Skeletal muscle cell (primary cell): ENCODE measurements at places on chromosomes 11 and 22.
A peak's percentile ranks its signal among the peaks of the same experiment; 100 is the strongest.

DNA sequence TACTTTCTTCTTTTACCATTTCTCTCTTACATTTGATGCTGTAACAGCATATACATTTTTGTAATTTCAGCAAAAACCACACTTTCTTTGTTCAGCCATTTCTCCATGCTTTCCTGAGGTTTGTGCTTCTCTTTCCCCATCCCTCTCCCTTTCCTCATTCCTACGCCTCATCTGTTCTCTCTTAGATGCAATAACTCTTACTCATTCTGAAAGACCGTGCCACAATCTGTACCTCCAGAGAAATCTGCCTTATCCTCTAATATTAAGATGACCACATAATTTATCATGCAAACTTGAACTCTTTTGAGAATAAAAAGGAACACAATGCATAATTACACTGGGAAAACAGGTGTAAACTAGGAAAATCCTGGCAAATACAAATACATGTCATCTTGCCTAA, 588.9 kb downstream of the JRKL start:
- DNase-seq = no peak

DNA sequence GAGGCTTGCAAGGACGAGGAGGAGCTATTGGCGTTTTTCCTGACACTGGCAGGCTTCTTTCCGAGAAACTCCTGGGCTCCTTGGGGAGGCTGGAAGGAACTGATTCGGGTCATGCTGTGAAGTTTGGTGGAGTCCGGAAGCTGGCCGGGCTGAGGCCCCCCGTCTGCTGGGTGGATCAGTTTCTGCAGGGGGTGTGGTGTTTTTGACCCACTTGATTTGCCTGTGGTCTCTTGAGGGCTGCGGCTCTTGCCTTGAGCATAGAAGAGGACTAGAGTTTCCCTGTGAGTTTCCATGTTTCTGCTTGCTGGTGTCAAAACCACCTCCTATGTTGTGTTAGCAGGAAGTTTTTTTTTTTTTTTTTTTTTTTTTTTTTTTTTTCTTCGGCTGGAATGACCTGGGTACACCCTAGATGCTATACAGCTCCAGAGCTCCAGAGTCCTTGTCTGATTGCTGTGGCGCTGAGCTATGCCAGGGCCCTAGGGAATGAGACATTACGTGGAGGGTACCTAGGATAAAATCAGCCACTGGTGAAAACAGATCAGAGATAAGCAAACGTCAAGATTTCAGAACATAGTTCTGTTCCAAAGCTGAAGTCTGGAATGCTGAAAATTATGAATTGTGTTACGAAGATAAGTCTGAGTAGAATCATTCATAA, 728 bp downstream of the TBC1D22A start:
- peak; percentile 7 for DNase-seq

DNA sequence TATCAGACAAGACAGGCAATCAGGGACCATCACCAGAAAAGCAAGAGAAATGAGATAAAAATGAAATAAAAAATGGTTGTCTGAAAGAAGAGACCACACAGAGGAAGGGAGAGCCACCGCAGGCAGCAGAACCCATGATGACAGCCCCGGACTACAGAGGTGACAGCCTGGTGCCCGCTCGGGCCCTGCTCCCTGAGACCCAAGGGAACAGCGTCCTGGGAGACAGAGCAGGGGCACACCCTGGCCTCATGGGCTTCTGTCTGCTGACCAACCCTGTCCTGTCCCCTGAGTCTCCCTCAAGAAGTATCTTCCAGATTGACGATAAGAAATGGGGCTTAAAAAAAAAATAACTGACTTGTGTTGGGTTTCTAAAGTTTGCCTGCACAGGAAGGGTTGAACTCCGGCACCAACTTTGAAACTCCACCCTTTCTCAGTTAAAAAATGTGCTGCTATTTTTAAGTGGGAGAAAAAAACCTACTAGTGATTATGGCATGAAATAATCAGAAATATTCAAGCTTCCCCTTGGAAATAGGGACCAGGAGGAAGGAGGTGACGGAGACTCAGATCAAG, 70.1 kb upstream of the TTLL12 start:
- no peak for DNase-seq

GRCh38 chr11:116525961-116526495, 246.8 kb downstream of the BUD13 start:
- no peak for DNase-seq

DNA sequence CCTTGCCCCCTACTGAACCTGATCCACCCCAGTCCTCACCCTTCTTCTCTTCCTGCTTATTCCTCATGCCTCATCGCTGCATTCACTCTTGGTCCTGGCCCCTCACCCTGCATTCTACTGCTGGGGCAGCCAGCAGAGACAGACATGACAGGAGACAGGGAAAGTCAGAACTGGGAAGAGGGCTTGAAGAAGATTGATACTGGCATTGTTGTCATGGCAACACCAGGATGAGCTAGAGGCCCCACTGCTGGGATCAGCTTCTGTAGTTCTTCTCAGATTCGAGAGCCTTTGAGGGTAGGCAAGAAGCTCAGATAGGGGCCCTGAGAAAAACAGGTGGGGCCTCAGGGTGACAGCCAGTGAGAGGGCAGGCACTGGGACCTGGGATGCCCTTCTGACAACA, 264.3 kb downstream of the MIAT start:
- no peak for DNase-seq

- no peak for DNase-seq
Observed at GRCh38 chr11:86408845-86409244, 34.2 kb downstream of the CCDC81 start.

DNA sequence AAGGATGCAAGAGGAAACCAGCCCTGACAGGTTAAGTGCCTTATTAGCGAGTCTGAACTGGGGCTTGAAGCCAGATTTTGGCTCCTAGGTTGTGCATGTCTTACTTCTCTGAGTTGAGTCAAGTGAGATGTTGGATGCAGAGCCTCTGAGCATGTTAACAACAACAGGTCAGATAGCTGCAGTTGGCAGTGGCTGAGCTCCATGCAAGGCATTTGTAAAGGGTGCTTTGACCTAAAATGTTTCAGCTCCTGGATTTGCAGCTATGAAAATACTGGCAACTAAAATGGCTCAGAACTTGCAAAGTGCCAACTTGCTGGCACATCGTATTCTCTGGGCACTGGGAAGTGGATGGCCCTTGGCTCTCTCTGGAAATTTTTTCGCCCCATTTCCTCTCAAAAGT, 16.4 kb upstream of the CSRP3 start:
- no peak for DNase-seq

- no peak for DNase-seq
Observed at GRCh38 chr11:77096591-77097019, 6.0 kb upstream of the OMP start.

GRCh38 chr22:45903355-45904135, 73.4 kb downstream of the WNT7B start:
- peak; percentile 14 for DNase-seq

- DNase-seq = peak; percentile 100
Observed at GRCh38 chr11:12075822-12076821, 34.3 kb upstream of the MICAL2 start.

GRCh38 chr11:820655-821511, 2.2 kb downstream of the PNPLA2 start:
- no peak for DNase-seq

DNA sequence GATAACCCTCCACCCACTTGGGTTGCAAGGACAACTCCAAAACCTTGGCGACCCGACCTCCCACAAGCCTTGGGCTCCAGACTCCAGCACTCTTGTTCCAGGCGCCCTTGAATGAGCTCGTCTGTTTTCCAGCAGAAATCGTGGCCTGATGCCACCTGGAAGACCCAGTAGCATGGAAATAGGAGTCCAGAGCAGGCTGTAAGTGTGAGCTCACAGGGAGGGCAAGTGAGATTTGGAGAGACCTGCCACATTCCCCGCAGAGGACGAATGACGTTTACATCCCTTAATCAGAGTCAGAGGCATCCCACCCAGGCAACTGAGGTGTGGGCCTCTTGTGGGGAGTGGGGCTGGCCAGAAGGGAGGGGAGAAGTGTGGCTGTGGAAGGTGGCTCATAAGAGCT, 71.9 kb downstream of the LDLRAD3 start:
- DNase-seq = no peak

DNA sequence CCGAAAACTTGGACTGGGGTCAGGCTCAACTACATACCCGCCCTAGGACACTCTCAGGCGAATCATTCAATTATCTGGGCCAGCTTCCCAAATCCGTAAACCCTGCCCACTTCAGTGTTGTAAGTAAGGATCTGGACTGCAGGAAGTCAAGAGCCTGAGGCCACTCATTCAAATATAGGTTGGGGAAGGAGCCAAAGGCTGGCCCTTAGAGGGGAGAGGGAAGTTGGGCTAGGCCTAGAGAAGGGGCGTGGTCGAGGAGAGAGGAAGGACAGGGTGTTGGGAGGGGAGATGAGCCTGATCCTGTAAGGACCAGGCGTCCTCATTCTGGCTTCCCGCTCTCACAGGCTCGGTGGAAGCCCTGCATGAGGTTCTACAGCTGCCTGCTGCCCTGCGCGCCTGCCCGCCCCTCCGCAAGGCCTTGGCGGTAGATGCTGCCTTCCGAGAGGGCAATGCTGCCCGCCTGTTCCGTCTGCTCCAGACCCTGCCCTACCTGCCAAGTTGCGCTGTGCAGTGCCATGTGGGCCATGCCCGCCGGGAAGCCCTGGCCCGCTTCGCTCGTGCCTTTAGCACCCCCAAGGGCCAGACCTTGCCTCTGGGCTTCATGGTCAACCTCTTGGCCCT, 3.0 kb downstream of the SAC3D1 start:
- no peak for DNase-seq

DNA sequence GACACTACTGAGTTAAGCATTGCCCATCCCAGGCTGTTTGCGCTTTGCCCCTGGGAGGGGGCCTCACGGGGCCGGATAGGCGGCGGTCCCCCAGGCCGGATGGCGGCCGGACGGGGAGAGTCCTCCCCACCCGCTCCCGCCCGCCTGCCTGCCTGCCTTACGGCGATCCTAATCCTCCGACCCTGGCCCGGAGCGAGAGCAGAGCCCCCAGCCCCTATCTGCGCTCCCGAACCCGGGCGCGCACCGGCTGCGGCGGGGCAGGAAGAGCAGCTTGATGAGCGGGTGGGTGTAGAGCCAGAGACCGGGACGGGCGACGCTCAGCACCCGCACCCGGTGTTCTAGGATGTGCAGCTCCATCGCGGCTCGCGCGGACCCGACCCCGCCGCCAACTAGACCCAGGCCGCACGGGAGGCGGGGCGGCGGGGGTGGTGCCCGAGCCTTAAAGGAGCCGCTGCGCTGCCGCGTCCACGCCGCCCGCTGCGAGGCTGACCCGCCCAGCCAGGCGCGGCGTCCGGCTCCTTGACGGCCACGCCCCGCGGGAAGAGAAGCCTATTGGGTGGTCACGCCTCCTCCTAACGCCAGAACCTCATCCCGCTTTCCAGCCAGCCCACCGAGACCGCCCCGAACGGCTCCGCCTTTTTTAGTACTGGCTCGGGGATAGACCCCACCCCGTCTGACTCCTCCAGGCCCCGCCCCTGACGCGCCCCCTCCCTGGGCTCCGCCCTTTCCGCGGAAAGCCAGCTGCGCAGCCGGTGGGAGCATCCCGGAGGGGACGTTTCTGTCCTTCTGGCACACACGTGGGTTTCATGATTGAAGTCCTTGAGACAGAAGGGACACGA, at the start of gene CASTOR1:
Gene CASTOR1 (minus strand): TSS at position 365 of the 839 bp plus-strand sequence. CDS start 8 bp downstream, at position 357.
- peak; percentile 95 for DNase-seq

- no peak for DNase-seq
Observed at GRCh38 chr11:7905961-7906429, 25.1 kb downstream of the OR10A6 start.

- DNase-seq = no peak
Observed at GRCh38 chr11:93718057-93718563, 23.2 kb downstream of the TAF1D start.

DNA sequence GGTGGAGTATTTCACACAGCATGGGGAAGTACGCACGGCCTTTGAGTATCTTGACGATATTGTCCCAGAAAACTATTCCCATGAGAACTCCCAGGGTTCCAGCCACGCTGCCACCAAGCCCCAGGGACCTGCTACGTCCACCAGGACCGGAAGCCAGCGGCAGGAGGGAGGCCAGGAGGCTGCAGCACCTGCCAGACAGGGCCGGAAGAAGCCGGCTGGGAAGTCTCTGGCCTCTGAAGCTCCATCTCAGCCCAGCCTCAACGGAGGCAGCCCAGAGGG, 32.6 kb downstream of the IGHMBP2 start:
- DNase-seq = no peak

DNA sequence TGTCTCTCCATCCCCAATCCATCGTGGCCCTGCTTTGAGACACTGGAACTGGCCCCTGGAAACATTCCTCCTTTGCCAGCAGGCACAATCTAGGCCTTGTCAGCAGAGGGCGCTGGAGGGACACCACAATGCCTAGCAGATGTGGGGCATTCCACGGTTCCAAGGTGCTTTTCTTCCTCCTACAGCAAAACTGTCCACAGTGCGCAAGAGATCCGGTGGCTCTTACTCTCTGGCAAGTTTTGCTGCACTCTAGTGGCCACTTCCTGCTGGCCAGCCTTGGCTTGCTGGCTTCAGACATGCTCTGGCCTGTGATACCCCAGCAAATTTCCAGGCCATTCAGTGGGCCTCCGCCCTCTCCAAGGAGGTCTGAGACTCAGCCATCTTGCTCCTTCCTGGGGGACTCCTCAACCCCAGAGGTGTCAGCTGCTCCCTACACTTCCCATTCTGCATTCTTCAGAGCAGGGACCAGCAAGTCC, 17.1 kb upstream of the RBM4B start:
- DNase-seq = peak; percentile 87

- DNase-seq = no peak
Observed at GRCh38 chr11:70710192-70710591, 311.9 kb downstream of the CTTN start.

GRCh38 chr11:1549338-1550330, 22.4 kb downstream of the DUSP8 start:
- DNase-seq = no peak

- DNase-seq = no peak
Observed at GRCh38 chr11:59810911-59811259, 307 bp upstream of the MRPL16 start.

DNA sequence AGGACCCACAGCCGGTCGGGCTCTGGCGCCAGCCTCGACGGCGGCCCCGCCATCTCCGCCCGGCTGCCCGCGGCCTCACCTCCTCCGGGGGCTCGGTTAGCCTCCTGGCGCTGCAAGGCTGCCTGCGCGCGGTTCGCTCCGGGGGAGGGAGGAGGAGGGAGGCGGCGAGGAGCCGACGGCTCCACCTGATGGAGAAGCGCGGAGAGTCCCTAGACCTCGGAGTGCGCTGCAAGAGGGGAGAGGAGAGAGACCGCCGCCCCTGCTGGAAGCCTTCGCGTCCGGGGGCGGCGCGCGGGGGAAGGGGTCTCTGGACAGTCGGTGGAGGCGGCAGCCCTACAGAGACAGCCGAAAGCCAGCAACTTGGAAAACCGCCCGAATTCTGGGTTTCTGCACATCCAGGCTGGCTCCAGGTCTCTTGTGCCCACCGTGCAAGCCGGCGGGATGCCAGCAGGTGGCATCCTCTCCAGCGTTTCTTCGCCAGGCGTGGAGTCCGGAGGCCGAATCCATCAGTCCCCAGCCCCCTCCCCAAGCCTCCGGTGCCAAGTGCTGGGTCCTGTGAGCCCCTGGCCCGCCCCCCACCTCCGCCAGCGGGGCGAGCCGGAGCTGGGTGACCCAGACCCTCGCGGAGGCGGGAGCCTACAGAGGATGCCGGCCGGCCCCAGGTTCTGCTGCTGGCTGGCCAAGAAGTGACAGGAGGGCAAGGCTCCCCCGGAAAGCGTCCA, 2.9 kb upstream of the KIRREL3 start:
- no peak for DNase-seq

- DNase-seq = no peak
Observed at GRCh38 chr11:84384731-84385130, 1098.6 kb upstream of the CCDC90B start.

GRCh38 chr11:111466615-111467014, 45.6 kb downstream of the BTG4 start:
- DNase-seq = no peak

GRCh38 chr11:62858201-62858600, 18.8 kb upstream of the WDR74 start:
- DNase-seq = no peak
